ENCODE measurements at places on chromosomes 13 and 19.
A peak's percentile ranks its signal among the peaks of the same experiment; 100 is the strongest.

DNA sequence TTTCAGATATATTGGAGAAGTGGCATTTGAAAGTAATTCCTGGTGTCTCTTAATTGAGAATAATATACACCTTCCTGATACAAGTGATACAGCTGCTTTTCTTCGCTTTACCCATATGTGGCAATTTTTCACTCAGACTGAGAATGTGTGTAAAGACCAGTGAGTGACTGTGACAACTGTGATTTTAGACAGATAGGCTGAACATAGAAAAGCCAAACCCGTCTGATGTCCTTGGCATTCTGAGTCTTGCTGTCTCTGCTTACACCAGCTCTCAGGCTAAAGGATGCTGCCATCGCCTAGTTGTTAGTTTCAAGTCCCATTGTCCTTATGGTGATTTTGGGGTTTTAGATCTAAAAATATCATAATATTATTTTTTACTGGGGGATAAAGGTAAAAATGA, 492.6 kb downstream of the RFC3 start:
- no peak for DNase-seq

DNA sequence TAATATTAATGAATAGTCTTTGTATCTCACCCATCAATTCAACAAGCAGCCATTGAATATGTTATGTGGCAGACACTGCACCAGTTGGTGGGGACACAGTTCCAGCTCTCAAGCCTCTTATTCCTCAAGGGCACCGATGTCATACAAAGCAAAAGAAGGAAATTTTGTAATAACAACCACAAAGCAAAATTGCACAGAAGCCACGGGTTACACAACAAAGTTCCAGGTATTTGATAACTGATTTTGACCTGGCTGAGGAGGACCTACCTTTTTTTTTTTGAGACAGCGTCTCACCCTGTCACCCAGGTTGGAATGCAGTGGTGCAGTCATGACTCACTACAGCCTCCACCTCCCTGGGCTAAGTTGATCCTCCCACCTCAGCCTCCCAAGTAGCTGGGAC, 266.7 kb downstream of the FOXO1 start:
- DNase-seq, result no peak

DNA sequence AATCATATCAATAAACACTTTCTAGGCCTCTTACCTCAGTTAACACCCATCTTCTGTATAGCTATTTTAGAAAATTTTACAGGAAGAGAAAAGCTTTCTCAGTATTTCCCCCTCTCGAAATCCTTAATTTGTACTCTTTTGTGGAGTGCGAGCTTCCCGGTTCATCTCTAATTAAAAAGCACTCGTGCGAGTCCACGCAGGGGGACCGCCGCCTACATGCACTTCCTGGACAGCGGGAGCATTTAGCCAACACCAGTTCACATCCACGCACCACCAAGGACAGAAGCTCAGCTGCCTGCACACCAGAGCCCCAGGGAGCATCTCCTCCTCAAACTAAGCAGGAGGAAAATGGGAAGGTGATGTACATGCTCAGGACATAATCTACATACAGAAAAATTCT, 60.0 kb downstream of the RASA3 start:
- DNase-seq, result no peak

GRCh38 chr13:52832313-52832712, 16.1 kb downstream of the PCDH8 start:
- DNase-seq, result no peak

GRCh38 chr19:52695996-52696395, 38.8 kb downstream of the ZNF611 start:
- no peak for DNase-seq

- no peak for DNase-seq
Measured at GRCh38 chr19:54708781-54709180, 15.5 kb upstream of the KIR3DL3 start.

- no peak for DNase-seq
Measured at GRCh38 chr13:96474181-96474557, 384.3 kb downstream of the HS6ST3 start.

DNA sequence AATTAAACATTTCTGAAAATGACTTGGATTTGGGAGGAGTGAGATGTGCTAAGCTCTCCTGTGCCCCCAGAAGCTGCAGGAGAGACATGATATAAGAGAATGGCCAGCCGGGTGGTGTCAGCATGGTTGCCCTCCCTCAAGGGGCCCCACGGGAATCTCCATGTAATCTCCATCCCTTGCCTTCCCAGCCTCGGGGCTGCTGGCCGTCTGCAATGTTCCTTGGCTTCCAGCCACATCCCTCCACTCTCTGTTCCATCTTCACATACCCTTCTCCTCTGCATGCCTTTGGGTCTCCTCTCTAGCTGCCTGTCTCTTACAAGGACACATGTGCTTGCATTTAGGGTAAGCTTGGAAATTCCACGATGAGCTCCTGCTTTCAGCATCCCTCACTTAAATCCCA, 172.0 kb downstream of the TSHZ3 start:
- no peak for DNase-seq

DNA sequence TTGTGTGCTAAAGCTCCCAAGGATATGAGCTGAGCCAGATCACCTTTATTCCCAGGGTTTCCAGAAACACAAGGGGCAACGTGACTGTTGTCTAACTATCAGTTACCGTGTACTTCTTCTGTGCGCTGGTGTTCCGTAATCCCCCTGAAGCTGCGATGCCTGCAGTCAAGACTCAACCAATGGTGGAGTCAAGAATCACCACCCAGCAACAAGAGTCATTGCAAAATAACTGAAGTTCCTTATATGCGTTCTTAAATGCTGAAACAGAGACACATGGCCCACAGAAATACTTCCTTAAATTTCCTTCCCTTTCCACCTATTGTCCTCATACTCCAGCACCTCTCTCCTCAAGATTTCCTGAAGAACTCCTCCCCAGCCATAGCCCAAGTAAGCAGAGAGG, 200.2 kb downstream of the KATNAL1 start:
- no peak for DNase-seq

GRCh38 chr13:34964558-34964957, 22.5 kb downstream of the NBEA start:
- DNase-seq, result no peak

DNA sequence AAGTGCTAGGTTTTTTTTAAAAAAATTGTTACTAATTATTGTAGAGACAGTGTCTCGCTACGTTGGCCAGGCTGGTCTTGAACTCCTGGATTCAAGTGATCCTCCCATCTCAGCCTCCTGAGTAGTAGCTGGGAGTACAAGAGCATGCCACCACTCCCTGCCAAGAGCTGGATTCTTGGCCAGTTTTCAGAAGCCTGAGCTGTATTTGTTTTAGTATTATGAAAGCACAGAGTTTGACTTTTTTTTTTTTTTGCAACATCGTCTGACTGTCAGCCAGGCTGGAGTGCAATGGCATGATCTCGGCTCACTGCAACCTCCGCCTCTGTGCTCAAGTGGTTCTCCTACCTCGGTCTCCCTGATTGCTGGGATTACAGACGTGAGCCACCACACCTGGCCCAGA, 7.0 kb downstream of the ARMC6 start:
- peak; percentile 45 for DNase-seq

- DNase-seq, result no peak
Measured at GRCh38 chr19:18520848-18521691, 800 bp downstream of the ELL start.

GRCh38 chr19:29683009-29683408, 17.7 kb downstream of the PLEKHF1 start:
- peak; percentile 58 for DNase-seq

- DNase-seq, result no peak
Measured at GRCh38 chr19:30811397-30812098, 439.4 kb downstream of the ZNF536 start.

DNA sequence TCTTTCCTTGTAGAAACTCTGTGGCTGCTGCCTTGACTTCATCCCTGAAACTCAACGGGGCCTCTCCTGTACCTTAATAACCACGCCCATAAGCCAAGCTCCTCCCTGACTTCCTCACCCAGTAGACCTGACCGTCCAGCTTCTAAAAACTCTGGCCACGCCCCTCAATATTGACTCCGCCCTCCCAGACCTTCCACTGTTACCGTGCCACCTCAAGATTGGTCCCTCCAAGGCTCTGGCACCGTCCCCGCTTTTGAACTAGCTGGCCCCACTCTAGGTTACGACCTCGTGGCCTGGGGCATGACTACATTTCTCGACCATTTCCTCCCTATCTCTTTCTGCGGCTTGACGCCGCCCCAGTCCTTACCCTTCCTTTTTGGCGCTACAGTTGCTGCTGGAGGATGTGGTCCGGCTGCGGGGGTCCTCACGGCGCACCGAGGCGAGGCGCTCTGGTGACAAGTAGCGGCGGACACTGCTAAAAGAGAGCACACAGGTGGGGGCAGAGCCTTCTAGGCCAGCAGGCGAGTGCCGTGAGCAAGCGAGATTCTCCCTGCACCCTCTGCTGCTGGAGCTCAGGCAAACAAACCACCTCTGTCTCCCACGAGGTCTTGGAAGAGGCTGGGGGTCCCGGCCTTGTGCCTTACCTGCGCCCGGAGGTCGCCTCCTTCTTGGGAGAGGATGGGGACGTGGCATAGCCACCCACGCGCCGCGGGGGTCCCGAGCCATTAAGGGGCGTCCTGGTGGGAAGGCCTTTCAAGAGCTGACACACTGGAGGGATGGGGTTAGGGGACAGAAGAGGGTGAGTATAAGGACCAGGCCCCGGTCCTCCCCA, 2.3 kb upstream of the EML2 start:
- peak; percentile 92 for DNase-seq

GRCh38 chr19:17402982-17403855, 2.2 kb downstream of the BST2 start:
- DNase-seq, result no peak

DNA sequence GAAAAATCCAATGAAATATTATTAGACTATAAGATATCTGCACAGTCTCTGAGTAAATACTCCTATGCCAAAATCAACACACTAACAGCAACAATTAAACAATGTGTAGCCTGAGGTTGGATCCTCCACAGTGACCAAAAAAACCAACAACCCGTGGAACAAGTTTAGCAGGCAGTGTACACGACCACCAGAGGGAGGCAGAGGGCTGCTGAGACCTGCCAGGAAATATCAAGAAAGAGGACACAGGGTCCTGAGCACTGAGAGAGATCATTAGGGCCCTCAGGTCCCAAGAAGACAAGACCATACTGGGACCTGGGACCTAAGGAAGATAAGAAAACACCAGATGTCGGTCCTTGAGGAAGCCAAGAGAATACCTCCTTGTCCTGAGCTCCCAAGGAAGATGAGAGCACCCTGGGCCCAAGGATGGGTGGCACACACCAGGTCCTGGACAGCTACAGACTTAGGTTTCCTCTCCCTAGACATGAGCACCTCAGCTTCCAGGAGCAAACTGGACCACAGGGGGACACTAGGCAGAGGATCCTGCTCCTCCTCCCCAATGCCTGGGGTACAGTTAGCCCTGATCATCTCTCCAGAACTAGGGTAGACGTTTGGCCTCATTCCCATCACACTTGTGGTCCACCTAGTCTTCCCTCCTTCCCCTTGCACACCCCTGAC, 822 bp upstream of the ZNF274 start:
- peak; percentile 9 for DNase-seq
